ENCODE measurements at places on chromosomes 11 and 22. TPM values are rescaled to one million over a fixed set of nuclear protein-coding genes. Genes with fewer than 3 reads are reported as not detected.

GRCh38 chr11:75667255-75667830, 1.5 kb downstream of the MAP6 start:
- H3K4me3 ChIP-seq: peak overlapping the region; percentile 89
- peaks cover 74% of the 10 kb centered on the region for H3K27me3 ChIP-seq
- no peak overlapping the region for H3K27ac ChIP-seq
- DNase-seq: no peak

DNA sequence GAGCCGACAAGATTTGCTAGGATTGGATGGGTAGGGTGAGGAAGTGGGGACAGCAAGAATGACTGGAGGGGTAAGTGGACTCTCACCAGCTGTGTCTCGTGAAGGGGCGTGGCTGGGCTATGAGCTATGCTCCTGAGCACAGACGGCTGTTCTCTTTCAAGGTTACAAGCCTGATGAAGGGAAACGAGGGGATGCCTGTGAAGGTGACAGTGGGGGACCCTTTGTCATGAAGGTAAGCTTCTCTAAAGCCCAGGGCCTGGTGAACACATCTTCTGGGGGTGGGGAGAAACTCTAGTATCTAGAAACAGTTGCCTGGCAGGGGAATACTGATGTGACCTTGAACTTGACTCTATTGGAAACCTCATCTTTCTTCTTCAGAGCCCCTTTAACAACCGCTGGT, 19.9 kb downstream of the F2 start:
- no peak for DNase-seq
- H3K36me3 ChIP-seq: peaks cover 17% of the 10 kb centered on the region
- no peaks in the 10 kb centered on the region for H3K4me1 ChIP-seq
- no peaks in the 10 kb centered on the region for H3K27me3 ChIP-seq
- peak overlapping the region; percentile 49 for H3K27ac ChIP-seq

The CNGA4 gene
- polyA plus RNA-seq: not detected

DNA sequence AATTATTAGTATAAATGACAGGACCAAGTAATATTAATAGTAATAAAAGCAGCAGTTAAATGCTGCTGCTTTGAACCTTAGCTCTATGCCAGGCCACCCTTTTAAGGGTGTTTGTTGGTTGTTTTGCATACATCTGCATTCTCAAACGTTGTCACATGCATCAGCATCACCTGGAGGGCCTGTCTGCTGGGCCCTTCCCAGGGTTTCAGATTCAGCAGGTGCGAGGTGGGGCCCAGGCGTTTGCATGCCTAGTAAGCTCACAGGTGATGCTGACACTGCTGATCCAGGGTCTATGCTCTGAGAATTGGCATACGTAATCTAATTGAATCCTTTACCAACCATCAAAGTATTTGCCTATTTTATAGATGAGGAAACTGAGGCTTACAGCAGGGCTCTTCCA, 246.5 kb downstream of the CADM1 start:
- no peaks in the 10 kb centered on the region for H3K4me1 ChIP-seq
- DNase-seq: no peak
- H3K36me3 ChIP-seq: no peaks in the 10 kb centered on the region
- no peak overlapping the region for H3K4me3 ChIP-seq

The TOM1 gene
- 24.9 TPM for polyA plus RNA-seq

GRCh38 chr22:38681582-38682335, at the start of gene TOMM22:
Gene TOMM22 (plus strand): TSS chr22:38681957. CDS start chr22:38681979, 22 bp downstream.
- peak within 1 kb of the TSS; percentile 92 for H3K27ac ChIP-seq
- H3K36me3 ChIP-seq: peaks cover 8% of the 10 kb centered on the region
- peaks cover 6% of the 10 kb centered on the region for H3K27me3 ChIP-seq
- peak; percentile 87 for DNase-seq
- H3K4me1 ChIP-seq: peaks cover 23% of the 10 kb centered on the region

GRCh38 chr22:35542939-35543516, 2.4 kb downstream of the RASD2 start:
- peaks cover 8% of the 10 kb centered on the region for H3K36me3 ChIP-seq
- H3K27ac ChIP-seq: no peak overlapping the region
- H3K27me3 ChIP-seq: peaks cover 62% of the 10 kb centered on the region
- no peak for DNase-seq
- no peak overlapping the region for H3K4me3 ChIP-seq

- no peaks in the 10 kb centered on the region for H3K27me3 ChIP-seq
- H3K4me1 ChIP-seq: no peaks in the 10 kb centered on the region
- DNase-seq: no peak
- no peak overlapping the region for H3K4me3 ChIP-seq
These were observed 27.9 kb downstream of the INCENP start for GRCh38 chr11:62151737-62152102.

GRCh38 chr11:13216711-13217075, 60.9 kb upstream of the BMAL1 start:
- no peak overlapping the region for H3K27ac ChIP-seq
- H3K4me1 ChIP-seq: no peaks in the 10 kb centered on the region
- no peak overlapping the region for H3K4me3 ChIP-seq
- DNase-seq: no peak
- no peaks in the 10 kb centered on the region for H3K36me3 ChIP-seq

The NUDT8 gene
- polyA plus RNA-seq: 8.7 TPM

DNA sequence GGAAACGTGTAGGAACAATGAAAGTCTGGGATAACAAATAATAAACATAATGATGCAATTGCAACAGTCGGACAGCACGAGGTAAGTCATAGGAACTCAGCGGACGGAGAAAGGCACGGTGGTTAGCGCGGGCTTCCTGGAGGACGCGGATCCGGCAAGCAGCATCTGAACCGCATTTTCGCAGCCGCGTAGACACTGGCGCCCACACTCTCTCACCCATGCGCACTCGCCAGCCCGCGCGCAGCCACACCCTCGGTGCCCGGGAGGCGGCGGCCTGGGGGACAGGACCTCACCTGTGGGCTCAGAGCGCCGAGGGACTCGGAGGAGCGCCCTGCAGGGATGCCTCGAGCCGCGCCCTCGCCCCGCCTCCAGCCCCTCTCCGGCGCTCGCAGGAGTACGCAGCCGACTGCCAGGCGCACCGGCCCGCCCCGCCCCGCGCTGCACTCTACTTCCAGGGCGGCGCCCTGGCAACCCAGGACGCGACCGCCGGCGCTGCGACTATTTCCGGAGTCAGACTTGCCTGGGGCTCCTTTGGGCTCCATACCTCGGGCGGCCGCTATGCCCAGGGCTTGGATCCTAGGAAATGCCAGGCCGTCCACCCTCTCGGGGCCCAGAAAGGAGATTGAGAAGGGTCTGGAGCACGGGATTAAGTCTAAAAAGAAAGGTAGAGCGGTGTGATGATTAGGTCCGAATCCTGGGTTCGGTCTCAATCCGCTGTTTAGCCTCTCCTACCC, at the start of gene TTLL1:
Gene TTLL1, minus strand, starts transcription at position 408 of the 734 bp plus-strand sequence. CDS start 13,805 bp downstream, outside the sequence.
- H3K27me3 ChIP-seq: no peaks in the 10 kb centered on the region
- peaks cover 12% of the 10 kb centered on the region for H3K4me1 ChIP-seq
- DNase-seq: peak; percentile 84
- H3K27ac ChIP-seq: peak within 1 kb of the TSS; percentile 69

DNA sequence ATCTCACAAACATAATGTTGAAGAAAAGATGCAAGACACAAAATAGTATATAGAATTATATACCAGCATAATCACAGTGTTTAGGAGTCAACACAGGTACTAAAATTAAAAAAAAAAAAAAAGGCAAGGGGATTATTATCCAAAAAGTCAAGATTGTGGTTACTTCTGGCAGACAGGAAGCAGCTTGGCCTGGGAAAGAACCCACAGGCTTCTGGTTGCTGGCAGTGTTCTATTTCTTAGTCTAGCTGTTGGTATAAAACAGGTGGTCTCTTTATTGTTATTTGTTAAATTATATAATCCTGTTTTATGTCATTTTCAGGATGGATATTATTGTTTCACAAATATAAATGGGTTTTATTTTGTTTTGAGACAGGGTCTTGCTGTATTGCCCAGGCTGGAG, 54.0 kb downstream of the C11orf58 start:
- H3K27me3 ChIP-seq: no peaks in the 10 kb centered on the region
- no peaks in the 10 kb centered on the region for H3K36me3 ChIP-seq
- H3K27ac ChIP-seq: no peak overlapping the region
- H3K4me3 ChIP-seq: no peak overlapping the region

DNA sequence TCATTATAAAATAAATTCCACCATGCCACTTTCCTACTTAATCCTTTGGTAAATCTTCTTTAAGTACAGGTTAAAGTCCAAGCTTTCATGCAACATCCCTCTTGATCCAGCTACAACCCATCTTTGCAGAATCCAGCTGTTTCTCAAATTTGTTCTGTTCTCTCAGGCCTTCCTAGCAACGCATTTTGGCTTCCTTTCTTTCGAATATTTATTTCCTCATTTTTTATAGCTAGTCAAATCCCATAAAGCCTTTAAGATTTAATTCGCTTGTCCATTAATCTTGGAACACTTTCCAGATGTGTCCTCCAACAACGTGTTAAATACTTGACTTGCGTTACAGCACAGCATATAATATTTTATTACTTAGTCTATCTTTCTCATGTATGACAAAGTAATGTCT, 600.1 kb upstream of the CHORDC1 start:
- H3K4me1 ChIP-seq: no peaks in the 10 kb centered on the region
- no peak for DNase-seq
- H3K36me3 ChIP-seq: no peaks in the 10 kb centered on the region
- H3K27ac ChIP-seq: no peak overlapping the region
- no peak overlapping the region for H3K4me3 ChIP-seq
